ENCODE measurements at places on chromosomes 16 and 17.

- no peak for DNase-seq
Measured at GRCh38 chr16:12439399-12440227, 364.1 kb downstream of the CPPED1 start.

DNA sequence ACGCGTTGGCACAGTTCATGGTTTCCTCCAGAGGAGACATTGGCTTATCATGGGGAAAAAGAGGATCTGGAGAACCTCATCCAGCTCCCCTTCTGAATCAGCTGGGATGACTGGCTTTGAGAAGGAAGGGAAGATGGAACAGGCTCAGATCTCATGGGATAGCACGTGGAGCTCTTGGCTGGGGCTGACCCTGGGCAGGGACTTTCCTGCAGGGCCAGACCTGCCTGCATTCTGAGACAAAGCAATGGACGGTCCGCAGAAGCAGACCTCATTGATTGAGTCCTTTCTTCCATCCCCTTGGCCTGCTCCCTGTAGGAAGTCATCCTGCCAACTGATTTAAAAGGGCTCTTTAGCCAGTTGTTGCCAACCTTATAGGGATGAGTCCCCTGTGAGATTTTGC, 26.2 kb downstream of the PLCD3 start:
- no peak for DNase-seq

DNA sequence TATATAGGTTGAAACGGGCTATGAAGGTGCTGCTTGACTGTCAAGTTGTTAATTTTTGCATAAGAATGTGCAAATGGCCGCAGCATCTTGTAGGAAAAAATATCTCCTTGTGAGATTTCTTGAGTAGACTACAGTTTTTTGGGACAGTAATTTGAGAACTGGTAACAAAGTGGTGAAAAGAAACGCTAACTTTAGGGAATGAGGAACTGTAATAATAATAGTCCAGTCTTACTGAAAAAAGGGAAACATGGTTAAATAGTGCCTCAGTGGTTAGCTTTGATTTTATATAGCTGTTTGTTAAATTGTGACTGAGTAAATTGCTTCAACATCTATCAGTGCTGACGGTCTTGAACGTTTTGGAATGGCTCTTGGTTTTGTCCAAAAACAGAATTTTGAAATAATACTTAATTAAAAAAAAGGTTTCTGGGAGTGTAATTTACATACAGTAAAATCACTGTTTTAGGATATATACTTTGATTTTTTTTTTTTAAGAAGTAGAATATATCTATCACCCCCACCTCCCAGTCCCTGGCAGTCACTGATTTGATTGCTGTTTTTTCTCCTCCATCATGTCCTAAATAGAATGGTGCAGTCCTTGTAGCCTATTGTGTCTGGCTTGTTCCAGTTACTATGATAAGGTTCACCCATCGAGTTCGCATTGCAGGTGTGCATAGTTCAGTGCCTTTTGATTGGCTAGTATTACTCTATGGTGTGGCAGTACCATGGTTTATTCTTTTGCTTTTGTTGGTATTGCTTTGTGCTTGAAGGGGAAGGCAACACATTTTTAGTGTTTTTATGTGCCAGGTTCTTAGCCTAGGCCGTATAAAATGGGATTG, 2.8 kb downstream of the HAPSTR1 start:
- no peak for DNase-seq

DNA sequence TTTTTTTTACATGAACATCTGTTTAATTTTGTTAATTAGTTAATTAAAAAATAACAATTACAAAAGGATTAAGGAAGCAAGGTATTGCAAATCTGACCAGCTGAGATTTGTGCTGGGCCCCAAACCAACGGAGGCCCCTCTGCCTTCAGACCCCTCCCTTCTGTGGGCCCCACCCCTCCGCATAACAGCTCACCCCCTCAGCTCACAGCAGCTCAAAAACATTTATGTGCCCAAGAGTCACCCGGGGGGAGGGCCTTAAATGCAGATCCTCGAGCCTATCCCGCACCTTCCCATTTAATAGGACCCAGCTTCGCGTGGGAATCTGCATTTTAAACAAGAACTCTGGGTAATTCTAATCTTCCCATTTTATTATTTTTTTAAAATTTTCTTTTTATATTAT, 75.0 kb downstream of the MGAT5B start:
- no peak for DNase-seq

- DNase-seq: no peak
Measured at GRCh38 chr16:71367241-71367976, 8.9 kb downstream of the CALB2 start.

- no peak for DNase-seq
Measured at GRCh38 chr17:28926786-28927185, 23.9 kb upstream of the DHRS13 start.

- no peak for DNase-seq
Measured at GRCh38 chr17:15267996-15268395, 2.9 kb upstream of the PMP22 start.

DNA sequence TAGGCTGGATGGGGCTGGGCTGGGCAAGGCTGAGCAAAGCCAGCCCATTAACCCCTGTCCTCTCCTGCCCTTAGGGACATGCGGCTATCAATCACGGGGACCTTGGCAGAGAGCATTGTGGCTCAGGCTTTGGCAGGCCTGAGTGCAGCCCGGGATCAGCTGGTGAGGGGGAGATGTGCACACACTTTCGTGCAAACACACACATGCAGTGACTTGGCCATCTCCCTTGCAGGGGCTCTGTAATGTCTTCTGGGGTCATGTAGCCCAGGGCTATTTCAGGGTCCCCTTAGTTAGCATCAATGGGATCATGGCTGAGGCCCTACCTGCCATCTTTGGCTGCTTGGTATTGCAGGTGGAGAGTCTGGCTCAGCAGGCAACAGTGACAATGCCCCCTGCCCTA, 6.9 kb downstream of the CARMIL2 start:
- no peak for DNase-seq

DNA sequence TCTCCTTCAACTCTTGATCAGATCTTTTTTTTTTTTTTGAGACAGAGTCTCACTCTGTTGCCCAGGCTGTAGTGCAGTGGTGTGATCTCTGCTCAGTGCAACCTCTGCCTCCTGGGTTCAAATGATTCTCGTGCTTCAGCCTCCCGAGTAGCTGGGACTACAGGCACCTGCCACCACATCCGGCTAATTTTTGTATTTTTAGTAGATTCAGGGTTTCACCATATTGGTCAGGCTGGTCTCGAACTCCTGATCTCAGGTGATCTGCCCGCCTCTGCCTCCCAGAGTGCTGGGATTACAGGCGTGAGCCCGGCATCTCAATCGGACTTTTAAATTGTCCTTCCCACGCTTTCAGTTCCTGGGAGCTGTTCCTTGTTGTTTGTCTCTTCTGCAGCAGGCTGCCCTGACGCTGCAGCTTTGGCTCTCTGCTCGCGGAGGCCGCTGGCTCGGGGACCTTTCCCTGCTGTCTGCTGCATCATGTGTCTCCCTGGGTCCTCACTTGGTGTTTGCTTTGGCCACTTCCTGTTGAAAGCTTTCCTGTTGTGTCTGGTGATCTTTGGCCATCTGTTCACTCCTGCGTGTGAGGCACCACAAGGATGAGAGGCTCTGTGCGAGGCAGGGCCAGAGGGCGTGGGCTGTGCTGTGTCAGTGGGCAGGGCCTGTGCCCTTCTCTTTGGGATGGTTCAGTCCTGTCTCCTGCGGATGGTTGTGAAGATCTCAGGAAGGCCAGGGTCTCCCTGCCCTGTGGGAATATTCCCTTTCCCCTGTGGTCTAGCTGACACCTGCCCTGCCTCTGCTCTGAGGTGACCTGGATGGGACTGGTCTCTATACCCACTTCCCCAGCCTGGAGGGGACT, 18.4 kb upstream of the CAPN15 start:
- peak; percentile 56 for DNase-seq

DNA sequence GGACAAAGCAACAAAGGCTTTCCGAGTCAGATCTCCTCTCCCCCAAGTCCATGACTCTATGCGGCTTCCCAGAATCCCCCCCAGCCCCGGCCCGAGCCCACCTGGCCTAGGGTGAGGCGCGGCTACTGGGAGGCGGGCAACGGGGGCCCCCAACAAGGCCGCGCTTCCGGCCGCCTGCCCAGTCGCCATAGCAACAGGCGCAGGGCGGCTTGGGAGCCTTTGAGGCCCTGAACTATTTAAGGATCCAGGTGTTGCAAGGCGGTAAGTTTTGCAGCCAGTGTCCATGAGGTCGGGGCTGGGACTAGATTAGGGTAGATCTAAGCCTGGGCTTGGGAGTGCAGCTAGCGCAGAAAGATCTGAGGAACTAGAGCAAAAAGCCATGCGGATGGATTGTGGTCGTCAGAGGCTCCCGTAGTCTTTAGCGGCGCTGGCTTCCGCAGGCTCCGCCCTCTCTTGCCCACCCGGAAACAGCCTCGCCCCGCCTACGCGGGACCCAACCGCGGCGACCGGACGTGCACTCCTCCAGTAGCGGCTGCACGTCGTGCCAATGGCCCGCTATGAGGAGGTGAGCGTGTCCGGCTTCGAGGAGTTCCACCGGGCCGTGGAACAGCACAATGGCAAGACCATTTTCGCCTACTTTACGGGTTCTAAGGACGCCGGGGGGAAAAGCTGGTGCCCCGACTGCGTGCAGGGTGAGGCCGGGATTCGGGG, at the start of the genes KIAA0753 and TXNDC17:
Gene KIAA0753 (minus strand): TSS at position 176 of the 711 bp plus-strand sequence. CDS start 5,608 bp downstream, outside the sequence.
Gene TXNDC17 (plus strand): TSS at position 525 of the 711 bp plus-strand sequence. CDS start 23 bp downstream, at position 548.
- peak; percentile 93 for DNase-seq

- DNase-seq: no peak
Measured at GRCh38 chr17:27327871-27328270, 34.0 kb downstream of the WSB1 start.

GRCh38 chr16:57993897-57994296, 6.6 kb downstream of the ZNF319 start:
- no peak for DNase-seq

DNA sequence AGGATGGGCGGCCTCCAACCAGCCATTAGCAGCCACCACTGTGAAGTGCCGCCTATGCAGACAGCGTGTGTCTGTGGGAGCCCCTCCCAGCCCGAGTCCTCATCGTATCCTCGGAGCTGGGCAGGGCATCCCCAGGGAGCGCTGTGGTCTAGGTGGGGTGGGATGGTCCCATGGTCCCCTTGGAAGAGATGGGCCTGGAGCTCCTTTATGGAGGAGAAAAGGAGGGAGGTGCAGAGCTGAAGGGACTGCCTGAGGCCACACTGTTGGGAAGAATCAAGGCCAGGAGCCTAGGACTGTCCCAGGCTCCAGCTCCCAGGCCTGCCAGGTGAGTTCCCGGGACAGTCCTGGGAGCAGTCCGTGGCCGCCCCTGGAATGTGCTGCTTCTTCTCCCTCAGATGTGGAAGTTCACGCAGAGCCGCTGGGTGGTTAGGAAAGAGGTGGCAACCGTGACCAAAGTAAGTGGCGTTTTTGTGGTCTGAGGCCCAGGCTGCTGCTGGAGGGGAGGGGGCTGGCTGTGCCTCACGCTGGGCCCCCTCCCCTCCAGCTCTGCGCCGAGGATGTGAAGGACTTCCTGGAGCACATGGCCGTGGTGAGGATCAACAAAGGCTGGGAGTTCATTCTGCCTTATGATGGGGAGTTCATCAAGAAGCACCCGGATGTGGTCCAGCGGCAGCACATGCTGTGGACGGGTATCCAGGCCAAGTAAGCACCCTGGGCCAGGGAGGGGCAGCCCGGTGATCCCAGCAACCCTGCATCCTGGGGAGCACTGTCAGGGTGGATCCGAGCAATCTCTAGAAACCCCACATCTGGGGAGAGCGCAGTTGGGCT, 27.0 kb downstream of the POLR3E start:
- DNase-seq: no peak

DNA sequence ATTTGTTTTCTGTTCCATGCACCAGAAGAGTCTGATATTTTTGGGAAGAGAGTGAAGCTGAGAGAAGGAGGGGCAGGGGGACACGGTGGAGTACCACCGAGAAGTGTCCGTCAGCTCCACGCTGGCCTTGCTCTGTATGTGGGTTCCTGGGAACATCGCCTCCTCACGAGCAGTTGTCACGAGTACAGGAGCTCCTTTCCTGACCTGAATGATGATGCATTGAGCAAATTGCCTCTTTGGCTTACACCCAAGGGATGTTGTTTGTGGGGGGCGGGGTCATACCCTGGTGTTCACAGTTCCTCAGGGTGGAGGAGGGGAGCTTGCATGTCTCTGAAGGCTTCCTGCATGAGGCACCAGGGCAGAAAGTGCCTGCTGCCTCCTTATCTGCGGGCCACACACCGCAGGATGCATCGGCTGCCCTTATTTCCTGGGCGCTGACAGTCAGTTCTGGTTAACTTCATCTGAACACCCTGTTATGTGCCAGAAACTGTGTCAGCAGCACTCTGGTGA, 36.2 kb downstream of the RGS9 start:
- DNase-seq: no peak

- peak; percentile 40 for DNase-seq
Measured at GRCh38 chr16:89409161-89409711, 81.1 kb downstream of the ANKRD11 start.

DNA sequence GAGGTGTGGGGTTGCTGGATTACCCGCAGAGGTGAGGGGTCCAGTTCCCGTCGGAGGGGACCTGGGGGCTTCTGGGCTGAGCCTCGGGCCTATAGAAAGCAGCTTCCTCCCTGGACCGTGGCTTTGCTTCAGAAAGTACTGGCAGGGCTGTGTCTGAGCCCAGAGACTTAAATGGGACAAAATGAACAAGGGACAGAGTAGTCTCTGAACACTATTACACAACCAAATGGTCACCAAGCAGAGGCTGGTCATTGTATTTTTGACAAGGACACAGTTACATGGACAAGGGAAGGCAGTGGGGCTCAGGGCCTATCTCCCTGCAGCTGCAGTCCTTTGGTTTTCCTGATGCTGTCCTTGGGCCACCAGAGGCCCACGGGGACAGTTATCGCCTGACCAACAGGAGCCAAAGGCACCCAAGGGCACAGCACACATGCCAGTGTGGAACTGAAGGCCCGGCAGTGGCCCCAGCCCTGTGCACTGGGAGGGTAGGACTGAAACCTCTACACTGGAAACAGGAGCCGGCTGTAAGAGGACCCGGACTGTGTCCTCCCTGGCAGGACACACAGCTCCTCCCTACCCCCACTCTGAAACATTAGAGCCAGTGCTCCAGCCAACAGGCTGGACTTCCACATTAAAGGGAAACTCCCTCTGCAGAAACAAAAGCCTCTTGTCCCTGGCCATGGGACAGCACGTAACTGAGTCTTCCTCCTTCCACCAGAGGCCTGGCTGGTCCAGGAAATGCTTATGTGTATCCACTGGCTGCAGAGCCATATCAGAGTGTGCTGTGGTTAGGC, 26.0 kb upstream of the ERN1 start:
- peak; percentile 66 for DNase-seq

GRCh38 chr16:72256398-72257066, 84.6 kb upstream of the PMFBP1 start:
- DNase-seq: no peak

DNA sequence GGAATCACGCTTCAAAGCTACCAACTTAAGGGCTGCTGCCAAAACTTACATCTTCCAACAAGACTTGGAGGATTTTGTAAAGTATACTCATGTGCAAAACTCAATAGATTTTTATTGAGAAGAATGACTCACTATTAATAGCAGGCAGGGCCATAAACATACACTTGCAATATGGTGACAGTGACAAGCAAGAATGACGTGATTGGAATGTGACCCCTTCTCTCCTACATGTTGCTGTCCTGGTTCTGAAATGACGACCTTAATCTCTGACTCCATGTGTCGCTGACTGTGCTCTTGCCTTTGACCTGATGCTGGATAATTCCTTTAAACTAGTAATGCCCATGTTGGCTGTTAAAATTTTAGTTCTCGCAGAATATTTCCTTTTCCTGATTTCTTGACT, 174.5 kb downstream of the PARN start:
- no peak for DNase-seq
